ENCODE measurements at places on chromosomes 16 and 17.

GRCh38 chr16:743794-744500, 3.1 kb upstream of the CIAO3 start:
- DNase-seq, result no peak

GRCh38 chr17:18017958-18018357, 21.0 kb downstream of the ATPAF2 start:
- DNase-seq, result no peak

- DNase-seq, result no peak
Observed at GRCh38 chr16:85528528-85529387, 84.4 kb upstream of the GSE1 start.

DNA sequence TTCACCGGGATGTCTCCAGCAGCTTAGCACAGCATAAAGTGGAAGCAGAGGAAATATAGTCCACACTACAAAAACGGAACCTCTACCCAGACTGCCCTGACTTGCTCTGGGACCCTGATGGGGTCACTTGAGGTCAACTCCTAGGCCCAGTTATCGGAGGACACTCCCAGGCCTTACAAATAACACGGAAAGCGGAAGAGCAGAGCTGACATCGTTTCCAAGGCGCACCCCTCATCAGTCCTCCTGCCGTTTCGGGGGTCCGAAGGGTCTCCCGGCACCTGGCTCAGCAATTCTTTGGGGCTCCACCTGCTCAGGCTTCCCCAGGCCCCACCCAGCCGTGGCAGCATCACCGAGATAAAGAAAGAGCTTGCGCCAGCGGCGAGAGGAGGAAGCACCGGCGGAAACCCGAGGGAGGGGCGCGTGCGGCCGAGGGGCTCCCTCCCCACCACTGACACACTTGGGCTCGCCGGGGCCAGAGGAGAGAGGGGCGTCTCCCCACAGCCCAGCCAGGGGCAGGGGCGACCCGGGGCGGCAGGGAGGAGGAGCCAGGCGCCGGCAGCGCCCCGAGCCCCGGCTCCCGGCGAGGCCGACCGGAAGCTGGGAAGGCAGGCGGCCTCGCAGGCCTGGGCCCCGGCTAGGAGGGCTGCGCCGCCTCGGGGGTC, 727 bp downstream of the CORO7 start:
- DNase-seq, result no peak

DNA sequence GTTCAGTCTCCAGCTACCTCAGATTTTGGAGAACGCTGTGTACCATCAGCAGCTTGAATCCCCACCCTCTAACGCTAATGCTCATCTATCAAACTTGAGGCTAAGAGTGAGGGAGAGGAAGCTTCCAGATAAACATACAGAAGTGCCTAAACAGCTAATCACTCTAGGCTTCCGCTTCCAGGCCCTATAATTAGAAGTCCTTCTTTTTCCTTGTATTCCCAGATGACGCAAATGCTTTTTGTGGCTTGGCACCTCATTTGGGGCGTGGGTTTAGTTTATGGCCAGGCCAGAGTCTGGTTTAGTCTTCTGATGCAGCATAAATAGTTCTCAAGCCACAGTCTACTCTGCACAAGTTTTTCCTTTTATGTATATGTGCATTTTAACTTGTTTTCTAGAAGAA, 263.4 kb downstream of the BCAS3 start:
- DNase-seq, result no peak

DNA sequence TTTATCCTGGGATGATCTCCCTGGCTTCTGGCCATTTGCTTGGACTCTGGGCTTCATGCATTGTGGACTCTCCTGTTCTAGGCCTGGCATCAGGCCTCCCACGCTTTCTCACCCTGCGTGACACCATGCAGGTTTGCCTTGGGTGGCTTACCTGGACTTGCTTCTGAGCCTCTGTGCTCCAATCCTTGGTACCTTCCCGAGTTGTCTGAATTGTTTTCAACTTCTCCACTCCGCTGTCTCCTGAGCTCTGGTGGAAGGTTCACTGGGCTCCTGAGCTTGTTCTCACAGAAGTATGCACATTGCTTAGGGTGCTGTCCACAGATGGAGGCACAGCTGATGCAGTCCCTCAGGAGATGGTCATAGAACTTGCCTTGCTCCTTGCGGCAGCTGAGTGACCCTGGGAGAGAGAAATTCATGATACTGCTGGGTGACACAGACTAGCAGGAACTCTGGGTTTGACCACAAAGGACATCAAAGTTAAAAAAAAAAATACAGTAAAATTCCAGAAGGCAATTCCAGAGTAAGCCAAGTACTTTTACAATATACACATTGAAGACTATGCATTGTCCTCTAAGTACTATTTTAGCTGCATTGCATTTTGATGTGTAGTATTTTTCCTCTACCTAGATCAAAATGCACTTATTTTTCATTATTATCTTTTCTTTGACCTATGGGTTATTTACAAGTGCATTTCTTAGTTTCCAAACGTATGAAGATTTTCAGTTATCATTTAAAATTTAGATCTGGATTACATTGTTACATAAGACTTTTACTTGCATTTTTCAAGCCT, 23.1 kb downstream of the TNFRSF13B start:
- DNase-seq, result no peak

GRCh38 chr17:63827801-63828221, 348 bp upstream of the FTSJ3 start:
- no peak for DNase-seq

- DNase-seq, result no peak
Observed at GRCh38 chr17:81962499-81963441, 1.8 kb upstream of the NOTUM start.

All from substantia nigra (tissue), 51 donors.